Stimulated activated CD8-positive, alpha-beta memory T cell treated with anti-CD3 and anti-CD28 coated beads, Interleukin-2, amount 100 ng/mL, for 48 hours (primary cell): ENCODE measurements at places on chromosomes 6 and 20.
A peak's percentile ranks its signal among the peaks of the same experiment; 100 is the strongest.

DNA sequence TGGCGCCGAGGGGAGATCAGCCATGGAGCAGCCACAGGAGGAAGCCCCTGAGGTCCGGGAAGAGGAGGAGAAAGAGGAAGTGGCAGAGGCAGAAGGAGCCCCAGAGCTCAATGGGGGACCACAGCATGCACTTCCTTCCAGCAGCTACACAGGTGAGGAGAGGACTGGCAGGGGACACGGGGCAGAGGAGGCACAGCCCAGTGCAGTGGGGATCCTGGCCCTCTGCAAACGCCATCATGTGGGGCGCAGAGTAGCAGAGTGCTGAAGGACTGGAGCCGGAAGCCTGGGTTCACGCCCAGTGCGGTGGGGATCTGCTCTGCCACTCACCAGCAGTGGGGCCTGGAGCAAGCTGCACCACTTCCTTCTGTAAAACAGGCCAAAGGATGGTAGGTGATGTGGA is 41.1 kb upstream of the FANCE start:
- no peak for DNase-seq

DNA sequence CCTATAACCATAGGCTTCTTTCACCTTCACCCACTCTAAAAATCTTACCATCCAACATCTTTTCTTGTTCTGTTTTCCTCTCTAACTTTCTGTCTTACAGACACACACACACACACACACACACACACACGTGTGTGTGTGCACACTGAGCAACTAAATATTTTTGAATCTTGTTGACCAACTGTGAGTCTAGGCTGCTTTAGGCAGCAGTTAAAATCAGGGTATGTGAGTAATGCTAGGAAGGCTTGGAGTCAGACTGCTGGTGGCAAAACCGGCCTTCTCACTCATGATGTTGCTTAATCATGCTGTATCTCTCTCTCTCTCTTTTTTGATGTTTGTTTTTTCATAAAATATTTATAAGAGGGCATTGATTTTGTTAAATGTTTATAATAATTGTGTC is 103.1 kb upstream of the TBX18 start:
- no peak for DNase-seq

- no peak for DNase-seq
Observed at GRCh38 chr20:10970109-10970508, 296.3 kb upstream of the JAG1 start.

DNA sequence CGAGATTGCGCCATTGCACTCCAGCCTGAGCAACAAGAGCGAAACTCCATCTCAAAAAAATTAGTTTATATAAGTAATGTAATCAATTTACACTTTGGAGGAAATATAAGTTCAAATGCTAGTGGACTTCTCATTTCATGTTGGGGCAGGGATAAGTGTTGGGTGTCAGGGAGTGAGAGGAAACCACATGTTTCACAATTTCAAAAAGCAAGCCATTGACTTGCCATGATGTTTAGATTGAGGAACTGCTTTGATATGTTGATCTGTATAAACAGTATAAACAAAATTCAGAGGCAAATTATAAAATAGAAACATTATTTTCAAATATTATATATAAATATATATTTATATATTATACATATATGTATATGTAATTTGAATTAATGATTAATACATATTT is 42.7 kb downstream of the FILIP1 start:
- DNase-seq: no peak

DNA sequence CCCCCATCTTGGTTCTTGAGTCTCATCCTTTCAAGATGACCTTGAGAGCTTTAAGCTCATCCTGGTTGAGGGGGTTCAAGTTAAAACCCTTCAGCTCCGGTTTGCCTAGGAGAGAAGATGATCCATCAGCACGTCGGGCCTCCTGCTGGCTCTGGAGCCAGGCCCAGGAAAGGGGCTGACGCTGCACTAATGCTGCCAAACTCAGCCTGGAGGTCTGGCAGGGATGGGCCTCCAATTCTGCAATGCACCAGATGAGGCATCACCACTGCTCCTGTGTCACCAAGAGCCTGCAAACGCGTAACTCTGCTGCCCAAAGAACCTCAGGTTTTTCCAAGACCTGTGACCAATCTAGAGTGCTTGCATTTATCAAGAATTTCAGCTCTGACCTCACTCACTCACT is 6.1 kb downstream of the PDRG1 start:
- DNase-seq: no peak

DNA sequence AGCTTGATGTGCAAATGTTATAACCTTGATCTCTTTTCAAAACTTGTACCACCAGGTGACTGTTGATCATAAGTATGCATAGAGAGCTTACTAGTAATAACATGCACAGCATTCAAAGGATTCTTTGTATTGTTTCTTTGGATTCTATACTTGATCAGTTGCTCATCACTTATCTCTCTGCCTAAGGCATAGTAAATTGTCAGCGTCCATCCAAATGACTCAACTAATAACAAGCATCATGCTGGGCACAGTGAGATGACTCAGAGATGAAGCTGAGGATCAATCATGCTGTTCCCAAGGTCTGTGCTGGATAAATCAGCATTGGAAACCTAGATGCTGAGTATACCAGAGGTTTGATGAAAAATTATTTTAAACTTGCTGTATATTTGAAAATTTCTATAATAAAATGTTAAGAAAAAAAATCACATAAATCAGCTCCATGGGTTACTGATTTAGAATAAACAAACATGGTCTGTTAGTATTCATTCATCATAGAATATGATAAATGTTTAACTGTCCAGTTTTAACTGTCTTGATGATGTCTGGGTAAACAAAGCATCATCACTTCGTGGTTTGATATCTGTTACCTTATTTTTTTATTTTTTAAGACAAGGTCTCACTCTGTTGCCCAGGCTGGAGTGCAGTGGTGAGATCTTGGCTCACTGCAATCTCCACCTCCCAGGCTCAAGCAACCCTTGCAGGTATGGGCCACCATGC is 45.6 kb upstream of the SGK1 start:
- DNase-seq: no peak

DNA sequence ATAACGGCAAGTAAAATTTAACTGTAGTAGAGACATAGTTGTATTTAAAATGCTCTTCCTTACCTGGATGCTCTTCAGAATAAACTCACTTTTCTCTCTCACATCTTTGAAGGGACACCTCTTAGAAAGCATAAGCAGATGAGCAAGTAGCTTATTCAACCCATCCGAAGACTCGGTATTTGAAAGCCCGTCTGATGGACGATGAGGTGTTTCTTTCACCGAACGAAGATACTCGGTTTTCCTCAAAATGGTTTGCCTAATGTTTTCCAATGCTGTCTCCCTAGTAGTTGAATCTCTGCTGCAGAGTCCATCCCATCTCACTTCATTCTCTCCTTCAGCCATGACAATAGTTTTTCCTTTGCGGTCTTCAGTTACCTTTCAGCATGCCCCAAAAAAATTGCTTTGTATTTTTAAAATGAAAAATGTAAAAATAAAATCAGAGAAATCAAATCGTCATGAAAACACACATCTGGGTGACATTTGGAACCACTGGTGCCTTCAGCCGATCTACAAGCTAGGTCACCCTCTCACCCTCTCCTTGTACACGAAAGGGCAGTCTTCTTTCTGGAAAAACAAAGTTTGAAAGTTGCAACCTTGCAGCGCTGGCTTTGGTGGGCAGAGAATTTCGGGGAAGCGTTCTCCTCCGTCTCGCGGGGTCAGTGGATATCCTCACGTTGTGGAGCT is 772 bp downstream of the SESN1 start:
- DNase-seq: no peak

DNA sequence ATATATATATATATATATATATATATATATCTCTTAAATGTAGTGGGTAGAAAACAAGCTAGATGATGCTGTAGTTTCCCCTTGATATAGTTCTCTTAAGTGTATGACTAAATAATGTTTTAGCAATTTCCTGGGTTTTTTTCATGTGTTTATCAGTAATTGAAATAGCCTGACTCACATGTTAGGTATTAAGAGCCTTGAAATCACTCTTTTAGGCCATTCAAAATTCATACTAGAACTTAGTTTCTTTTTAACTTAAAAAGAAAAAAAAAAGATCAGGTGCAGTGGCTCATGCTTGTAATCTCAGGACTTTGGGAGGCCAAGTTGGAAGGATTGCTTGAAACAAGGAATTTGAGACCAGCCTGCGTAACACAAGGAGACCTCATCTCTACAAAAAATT is 44.1 kb downstream of the NKX2-4 start:
- no peak for DNase-seq

- DNase-seq: no peak
Observed at GRCh38 chr20:31967830-31968249, at the start of gene XKR7. XKR7 (plus strand) TSS chr20:31968151; CDS start chr20:31968176, 25 bp downstream.

DNA sequence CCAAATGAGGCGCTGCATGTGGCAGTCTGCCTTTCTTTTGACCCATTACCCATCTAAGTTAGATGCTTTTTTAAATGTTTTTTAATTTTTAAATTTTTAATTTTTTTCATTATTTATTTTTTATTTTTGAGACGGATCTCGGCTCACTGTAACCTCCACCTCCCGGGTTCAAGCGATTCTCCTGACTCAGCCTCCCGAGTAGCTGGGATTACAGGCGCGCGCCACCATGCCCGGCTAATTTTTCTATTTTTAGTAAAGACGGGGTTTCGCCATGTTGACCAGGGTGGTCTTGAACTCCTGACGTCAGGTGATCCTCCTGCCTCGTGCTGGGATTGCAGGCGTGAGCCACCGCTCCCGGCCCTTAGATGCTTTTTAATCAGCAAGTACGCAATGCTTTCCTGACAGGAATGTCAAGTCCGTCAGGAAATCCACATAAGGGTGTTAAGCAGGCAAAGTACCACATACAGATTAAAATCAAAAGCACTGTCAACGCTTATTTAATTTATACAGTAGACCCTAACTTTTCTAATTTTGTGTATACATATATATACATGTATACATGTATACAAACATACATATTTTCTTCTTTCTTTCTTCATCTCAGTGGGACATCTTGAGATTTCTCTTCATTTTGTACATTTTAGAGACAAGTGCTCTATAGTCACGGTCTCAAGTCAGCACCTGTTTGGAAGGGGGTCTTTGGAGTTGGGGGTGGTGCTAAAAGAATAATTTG is 995 bp upstream of the GSTA4 start:
- DNase-seq: no peak

- no peak for DNase-seq
Observed at GRCh38 chr20:58010666-58011065, 217.8 kb downstream of the ANKRD60 start.

GRCh38 chr6:114559419-114559818 is 216.6 kb upstream of the HS3ST5 start:
- no peak for DNase-seq

GRCh38 chr6:32952817-32953739 is at the start of gene HLA-DMA:
HLA-DMA (minus strand) TSS chr6:32953097; CDS start chr6:32953036, 61 bp downstream.
- no peak for DNase-seq

GRCh38 chr6:137339929-137340559 is 120.9 kb upstream of the IFNGR1 start:
- no peak for DNase-seq

GRCh38 chr6:110116258-110116657 is 63.2 kb downstream of the WASF1 start:
- no peak for DNase-seq

DNA sequence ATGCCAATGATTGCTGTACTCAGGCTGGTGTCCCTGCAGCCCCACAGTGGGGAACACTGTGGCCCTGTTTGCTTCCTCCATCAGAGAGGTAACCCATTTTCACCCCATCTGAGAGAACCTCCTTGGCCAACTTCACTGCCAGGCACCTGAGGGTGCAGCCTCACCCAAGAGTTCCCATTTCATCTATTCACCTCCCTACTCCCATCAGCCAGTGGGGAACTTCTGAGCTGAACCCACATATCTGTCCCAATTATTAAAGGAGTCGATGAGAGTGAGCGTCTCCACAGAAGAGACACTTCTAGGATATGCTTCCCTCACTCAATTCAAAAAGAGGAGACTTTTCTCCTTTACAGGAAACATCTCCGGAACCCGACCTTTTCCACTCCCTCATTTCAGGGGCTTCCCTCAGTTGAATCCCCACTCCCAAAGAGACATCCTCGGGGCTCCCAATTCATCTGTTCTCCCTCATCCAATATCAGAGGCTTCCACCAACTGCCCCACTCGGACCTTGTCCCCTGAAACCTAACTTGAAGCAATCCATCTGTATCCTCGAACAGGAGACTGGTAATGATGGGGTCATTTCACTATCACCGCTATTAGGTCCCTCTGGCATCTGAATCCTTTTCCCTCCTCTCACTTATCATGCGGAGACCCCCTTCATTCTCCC is 988 bp downstream of the UBE2V1 start:
- no peak for DNase-seq

DNA sequence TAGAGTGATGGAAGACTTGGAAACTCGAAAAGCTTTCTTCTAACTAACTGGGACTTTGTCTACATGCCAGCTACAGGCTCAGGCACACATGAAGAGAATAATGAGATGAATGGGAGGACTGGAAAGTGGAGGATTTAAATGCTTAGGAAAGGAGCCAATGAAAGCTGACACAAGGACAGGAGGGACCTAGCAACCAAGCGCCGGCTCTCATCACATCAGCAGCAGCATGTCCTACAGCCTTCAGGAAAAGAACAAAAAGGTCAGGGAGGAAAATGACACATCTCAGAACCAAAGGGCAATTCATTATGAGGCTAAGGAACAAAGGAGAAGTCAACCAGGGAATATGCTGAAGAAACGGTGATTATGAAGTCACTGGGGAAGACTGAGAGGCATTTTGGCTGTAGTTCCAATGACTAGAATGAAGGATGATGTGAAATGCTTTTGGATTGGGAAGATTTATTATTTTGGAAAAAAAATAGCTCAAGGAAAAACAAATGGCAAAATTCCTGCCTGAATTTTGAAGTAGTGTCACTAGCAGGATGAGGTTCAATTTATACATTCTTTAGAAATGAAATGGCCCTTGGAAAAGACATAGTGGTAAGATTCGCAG is 5.7 kb downstream of the BACH2 start:
- no peak for DNase-seq

- DNase-seq: no peak
Observed at GRCh38 chr6:105452376-105452775, 49.5 kb upstream of the PREP start.

GRCh38 chr6:31157513-31158139 is at the start of gene CCHCR1:
CCHCR1 (minus strand) TSS chr6:31157802; CDS start chr6:31157600, 202 bp downstream.
- no peak for DNase-seq

DNA sequence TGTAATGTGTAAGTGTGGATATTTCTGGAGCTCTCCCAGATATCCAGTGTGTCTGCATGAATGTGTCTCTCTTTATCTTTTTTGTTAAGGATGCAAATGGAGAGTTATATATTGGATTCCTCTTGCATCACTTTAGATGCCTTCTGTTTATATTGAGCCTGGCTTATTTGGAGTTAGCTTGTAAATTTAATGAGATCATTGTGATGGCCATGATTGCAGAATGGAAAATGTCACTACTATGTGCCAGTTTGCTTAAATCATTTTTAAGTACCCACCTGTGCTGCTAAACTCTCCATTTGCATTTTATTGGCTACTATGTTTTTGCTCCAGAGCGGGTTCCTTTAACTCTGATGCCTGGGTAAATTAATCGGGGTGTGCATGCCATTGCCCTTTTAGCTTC is 334.8 kb downstream of the UTRN start:
- DNase-seq: no peak

DNA sequence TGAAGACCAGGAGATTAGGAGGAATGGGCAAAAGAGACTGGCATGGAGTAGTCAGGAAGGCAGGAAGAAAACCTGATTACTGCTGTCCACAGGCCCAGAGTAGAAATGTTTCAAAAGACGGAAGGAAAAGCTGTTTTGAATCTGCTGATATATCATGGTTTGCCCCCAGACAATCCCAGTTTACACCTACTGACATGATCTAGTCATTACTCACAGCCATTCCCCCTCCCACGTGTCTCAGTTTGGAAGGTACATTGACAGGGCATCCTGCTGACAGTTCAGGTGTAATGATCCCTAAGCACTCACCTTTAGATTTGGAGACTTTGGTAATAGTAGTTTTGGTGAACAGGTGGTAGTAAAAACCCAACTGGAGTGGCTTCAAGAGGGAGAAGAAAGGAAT is 9.8 kb upstream of the TXNDC5 start:
- no peak for DNase-seq

- DNase-seq: peak; percentile 31
Observed at GRCh38 chr20:4160761-4161305, 145.5 kb upstream of the RNF24 start.
